ENCODE measurements at places on chromosomes 2 and 18.

- no peak for DNase-seq
These were observed 36.0 kb downstream of the SULT1C2 start for GRCh38 chr2:108324531-108325255.

- no peak for DNase-seq
These were observed 96.0 kb downstream of the HNMT start for GRCh38 chr2:138060301-138060635.

DNA sequence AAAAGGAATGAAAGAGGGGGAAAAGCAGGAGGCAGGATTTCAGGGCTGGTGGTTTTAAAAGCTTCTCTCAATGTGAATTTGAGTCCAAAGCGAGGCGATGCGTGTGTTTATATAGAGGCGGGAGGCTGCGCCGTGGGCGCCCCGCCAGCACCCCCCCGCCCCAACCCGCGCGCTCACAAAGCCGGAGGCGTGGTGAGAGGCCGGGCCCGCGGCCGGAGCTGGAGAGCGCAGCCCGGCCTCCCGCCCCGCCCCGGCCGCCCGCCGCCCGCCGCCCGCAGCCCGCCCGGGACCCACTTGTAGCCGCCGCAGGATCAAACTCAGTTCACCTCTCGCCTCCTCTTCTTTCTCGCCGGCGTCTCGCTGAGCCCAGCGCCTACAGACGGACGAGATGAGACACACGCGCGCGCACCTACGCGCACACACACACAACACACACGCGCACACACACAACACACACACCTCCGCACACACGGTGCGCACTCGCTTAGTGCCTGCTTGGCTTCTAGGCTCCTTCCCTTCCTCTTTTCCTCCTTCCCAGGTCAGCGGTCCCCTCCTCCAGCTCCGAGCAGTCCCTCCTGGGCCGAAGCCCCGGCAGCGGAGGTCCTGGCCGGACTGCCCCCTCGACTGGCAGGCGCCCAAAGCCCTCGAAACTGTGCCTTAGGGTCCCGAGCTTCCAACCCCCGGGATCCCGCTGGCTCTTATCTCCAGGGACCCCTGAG, 1.3 kb upstream of the CYP26B1 start:
- DNase-seq = no peak

DNA sequence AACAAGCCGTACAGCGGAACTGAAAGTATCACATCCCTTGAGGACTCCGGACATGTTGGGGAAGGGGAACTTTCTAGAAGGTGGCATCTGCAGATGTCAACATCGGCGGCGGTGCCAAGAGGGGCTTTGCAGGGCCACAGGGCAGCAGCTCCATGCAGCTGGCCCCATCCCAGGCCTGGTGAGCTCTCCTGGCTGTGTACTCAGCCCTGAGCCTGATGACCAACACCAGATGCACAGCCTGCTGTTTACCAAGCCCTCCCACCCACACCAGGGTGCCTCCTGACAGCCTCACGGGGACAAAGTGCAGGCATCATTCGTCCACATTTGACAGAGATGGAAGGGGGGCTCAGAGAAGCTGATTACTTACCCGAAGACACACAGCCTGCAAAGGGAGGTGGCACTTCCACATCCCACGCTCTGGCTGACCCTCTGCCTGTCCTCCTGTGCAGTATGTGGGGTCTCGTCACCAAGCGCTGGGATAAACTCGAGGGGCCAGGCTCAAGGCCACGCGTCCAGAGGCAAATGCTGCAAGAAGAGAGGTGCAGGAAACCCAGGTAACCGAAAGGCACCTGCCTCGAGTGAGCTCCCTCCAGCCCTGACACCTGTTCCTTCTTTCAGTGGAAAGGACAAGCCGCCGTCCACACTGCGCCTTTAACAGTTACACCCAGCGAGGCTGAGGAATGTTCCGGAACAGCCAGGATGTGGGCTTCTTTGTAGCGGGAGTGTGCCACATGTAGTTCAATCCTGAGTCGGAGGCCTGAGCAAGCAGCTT, 69.0 kb upstream of the ASAP2 start:
- no peak for DNase-seq

DNA sequence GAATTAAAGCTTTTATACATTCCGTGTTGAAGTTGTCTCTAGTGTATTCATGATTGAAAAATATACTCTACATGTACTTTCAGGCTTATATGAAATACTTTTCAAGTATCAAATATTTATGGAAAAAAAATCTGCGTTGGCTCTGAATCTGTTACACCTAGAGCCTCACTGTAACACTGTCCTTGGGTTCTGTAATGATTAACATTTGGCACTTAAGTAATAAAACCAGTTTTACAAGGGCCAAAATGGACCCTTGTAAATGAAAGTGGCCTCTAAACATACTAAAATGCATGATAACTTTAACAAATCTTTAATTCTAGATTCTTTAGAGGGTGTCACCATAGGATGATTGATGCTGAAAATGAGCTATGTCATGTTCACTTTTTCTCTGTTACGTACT, 162.8 kb downstream of the PTPRM start:
- DNase-seq = no peak

DNA sequence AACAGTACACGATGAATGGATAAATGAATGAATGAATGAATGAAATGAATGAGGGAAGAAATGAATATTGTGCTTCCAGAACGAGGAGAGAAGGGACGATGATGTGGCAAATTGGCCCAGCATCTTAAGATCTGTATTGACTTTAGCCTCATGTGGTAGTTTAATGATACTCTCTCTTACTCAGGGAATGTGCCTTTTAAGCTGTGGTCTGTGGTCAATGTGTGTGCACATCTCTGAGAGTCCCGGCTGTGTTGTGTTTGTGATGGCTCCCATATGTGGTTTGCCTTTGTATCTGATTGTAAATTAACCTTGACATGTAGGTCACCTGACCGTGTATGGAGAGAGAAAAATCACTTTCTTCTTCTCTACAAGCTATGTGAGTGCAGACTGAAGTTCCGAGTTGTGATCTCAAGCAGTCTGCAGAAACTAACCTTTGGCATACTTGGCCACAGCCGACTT, 91.2 kb downstream of the NEDD4L start:
- DNase-seq = no peak

DNA sequence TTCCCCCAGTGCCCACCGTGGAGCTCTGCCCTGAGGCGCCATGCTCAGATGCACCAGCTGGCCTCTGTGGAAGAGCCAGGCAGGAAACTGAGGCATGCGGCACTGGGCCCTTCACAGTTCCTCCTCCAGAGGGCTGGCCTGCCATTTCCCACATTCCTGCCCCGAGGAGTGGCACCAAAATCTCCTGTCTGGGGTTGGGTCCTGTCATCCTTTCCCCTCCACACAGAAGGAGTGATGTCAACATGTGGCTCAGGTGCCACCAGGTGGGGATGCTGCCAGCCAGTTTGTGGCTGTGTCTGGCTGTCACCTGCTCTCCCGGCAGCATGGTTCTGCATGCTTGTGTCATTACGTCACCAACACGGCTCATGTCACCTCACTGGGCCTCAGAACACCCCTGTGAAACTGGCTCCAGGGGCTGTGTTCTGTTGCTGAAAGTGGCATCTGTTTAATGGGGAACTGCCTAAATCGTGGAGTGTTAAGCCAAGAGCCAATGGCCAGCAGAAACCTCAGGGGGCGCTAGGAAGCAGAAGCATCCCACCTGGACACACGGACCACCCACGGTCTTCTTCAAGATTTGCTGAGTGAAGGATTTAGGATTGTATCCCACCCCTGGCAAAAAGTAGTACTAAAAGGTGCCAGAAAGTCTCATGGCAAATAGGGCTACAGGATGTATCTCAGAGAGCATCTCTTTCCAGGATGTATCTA, 51.3 kb downstream of the ZAP70 start:
- DNase-seq = no peak

GRCh38 chr2:9768388-9768787, 74.9 kb upstream of the TAF1B start:
- no peak for DNase-seq

- DNase-seq = peak; percentile 36
These were observed 124.9 kb downstream of the RDH14 start for GRCh38 chr2:18435426-18436037.
